ENCODE measurements at places on chromosomes 5 and 9.

DNA sequence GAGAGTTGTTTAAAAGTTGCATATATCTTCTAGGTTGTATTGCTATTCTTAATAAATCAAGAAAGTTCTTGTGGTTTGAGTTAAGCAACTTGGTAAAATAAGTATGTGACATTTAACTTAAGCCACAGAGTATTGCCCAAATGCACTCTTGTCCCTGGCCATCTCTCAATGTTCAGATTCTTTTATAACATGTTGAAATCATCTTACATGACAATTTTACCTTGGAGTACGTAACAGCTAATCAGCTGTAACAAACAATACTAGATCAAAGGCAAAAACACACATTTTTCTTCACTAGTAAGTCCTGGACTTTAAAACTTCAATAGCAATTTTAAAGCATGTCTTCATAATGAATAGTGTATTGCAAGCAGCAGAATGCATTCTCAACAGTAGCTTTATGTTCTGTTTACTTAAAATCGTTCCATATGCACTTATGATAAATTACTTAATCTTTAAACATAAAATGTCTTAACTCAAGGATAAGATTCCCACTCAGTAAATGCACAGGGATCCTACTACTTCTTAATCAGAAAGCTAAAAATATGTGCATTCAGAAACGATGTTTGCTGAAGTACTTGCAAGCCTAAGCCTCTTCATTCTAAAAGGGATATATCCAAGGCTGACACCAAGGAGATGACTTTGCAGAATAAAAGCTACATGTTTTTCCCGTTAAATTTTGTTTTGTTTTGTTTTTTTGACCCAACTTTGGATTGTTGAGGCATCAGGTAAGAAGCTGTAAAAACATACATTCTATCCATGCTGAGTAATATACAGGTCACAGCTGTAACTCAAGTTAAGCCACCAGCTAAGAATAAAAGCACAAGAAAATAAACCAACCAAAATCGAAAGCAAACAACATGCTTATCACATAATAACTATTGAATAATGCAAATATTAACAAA is 86.1 kb upstream of the NFIB start:
- no peak for DNase-seq

DNA sequence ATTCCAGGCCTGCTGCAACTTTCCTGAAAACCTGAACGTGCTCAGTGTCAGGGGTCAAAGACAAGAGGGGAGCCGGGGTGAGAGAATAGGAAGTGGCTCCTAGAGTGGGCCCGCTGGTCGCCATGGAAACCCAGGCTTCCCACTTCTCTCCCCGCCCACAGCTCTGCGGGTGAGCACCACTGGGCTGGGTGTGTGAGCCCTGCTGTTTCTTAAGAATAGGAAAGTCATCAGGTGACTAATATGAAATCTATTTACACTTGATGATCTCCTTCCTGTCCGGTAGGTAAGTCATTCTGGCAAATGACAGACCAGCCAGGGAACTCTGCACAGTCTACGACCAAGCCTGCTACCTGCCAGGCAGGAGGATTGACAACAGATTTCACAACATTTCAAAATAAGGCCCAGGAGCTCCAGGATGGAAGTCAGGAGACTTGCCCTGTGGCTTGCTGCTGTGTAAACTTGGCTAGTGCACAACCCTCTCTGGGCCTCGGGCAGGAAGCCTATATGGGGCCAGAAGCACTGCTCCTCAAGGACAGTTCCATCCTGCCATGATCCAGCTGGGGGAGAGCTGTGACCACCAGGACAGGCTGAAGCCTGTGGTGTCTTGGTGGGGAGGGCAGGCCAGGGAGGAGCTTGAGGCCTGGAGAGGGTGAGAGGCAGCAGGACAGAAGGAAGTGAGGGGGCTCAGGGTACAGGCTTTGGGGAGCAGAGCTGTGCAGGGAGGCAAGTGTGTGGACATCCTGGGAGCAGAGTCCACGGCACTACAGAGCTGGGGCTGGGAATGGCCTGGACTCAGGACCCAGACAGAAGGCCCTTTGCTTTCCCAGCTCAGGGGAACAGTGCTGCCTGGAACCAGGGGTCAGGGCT is 60.6 kb downstream of the SHB start:
- peak; percentile 99 for DNase-seq

DNA sequence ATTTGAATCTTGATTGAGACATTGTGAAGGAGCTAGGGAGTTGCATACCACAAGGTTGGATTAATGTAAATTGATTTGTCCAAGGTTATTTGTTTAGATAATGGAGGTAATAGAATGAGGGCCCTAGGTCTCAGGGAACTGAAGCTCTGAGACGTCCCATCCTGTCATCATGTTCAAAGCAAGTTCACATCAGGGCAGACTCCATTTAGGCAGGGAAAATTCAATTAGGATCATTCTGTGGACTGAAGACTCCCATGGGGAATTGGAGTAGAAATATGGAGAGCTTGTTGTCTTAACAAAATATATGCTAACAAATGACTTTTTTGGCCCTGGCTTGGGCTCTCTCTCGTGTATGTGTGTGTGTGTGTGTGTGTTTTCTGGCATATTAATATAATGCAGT is 722.0 kb upstream of the ADAMTS16 start:
- no peak for DNase-seq

- peak; percentile 86 for DNase-seq
These were observed 39.3 kb upstream of the RAD23B start for GRCh38 chr9:107243742-107244141.

DNA sequence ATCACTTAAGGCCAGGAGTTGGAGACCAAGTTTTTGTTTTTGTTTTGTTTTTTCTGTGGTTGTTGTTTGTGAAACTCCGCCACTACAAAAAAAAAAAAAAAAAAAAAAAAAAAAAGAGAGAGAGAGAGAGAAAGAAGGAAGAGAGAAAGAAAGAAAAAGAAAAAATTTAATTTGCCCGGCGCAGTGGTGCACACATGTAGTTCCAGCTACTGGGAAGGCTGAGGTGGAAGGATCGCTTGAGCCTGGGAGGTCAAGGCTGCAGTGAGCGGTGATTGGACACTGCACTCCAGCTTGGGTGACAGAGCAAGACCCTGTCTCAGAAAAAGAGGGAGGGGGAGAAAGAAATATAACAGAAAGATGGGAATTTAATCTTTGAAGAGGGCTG is 902 bp downstream of the THG1L start:
- no peak for DNase-seq

- DNase-seq = peak; percentile 39
These were observed 11.5 kb upstream of the ANKRD55 start for GRCh38 chr5:56244627-56245026.

GRCh38 chr5:113039934-113040285 is 63.3 kb downstream of the DCP2 start:
- DNase-seq = no peak

DNA sequence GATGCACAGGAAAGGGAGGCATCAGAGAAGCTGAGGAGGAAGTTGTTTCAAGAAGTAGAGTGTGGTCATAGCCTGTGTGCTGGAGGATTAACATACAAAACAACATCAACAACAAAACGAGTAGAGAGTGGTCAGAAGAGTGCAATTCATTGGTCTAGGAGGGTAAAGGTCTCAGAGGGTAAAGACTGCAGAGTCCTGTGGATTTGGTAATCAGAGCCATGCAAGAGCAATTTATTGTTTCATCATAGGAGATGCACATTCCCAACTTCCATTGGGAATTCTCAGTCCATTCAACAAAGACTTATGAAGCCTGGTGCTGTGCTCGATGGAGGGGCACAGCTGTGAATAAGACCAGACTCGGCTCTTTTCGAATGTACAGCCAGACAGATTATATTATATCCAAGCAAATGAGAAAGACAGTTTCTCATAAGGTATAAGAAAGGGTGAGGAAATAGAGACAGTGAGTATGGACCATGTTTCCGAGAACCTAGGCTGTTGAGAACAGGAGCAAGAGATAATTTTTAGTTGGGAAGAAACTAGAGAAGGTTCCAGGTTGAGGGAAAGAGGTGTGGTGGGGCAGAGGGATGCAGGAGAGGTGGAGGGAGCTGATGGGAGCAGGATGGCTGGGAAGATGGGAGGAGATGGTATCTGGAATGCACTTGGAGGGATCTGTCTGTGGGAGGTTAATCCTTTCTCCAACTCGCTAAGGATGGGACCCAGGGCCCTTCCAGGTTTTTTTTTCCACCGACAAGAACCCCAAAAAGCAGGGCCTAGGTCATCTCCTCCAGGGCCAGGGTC is 7.9 kb upstream of the MYORG start:
- no peak for DNase-seq

DNA sequence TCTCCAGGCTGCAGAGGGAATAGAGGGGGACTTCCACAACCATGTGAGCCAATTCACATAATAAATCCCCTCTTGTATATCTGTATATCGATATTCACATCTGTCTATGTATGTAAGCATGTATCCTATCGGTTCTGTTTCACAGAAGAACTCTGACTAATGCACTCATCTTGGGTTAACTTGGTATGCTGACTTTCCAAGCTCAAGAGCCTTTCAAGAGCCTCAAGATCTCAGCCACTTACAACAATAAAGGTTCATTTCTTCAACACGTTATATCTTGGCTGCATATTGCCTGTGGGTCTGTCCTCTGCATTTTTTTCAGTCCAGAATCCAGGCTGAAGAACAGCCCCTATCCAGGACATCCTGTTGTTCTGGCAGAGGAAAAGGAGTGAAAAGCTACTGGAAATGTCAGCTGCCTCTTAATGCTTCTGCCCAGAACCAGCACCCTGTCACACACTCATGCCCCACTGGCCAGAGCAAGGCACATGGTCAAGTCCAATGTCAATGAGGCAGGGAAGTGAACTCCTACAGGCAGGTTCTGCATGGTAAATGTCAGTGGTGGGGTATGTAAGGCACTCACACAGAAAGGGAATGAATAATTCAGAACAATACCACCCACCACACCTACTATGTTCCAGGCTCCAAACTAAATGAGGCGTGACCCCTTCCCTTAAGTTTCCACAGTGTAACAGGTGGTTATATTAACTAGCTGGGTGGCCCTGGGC is 91.6 kb upstream of the ICE1 start:
- DNase-seq = no peak

DNA sequence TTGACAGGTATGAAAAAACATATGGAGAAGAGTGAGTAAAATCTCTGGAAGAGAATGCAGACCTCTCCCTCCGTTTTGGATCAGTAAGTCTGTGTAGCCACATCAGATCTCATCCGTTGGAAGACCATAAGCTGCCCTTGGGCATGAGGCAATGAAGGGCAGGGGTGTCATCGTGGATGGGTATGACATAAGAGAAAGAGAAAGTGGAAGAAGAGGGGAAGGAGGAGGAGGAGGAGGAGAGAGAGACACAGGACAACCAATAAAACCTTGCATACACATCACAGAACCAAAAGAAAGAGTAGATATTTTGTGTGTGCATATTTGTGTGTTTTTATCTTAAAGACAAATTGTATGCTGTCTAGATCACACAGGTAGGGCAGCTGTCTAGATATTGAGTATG is 50.7 kb downstream of the PRRC1 start:
- DNase-seq = no peak

DNA sequence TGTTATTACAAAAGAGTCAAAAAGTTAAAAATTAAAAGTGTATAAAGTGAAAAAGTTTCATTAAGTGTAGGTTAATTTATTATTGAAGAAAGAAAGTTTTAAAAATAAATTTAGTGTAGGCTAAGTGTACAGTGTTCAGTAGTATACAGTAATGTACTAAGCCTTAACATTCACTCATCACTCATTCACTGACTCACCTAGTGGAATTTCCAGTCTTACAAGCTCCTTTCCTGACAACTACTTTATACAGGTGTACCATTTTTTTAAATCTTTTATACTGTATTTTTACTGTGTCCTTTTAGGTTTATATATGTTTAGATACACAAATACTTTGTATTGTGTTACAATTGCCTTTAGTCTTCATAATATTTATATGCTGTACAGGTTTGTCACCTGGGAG is 530.2 kb upstream of the FAM174A start:
- DNase-seq = no peak

GRCh38 chr9:98834386-98834785 is 26.9 kb downstream of the GALNT12 start:
- DNase-seq = no peak

GRCh38 chr5:58454025-58454424 is 5.9 kb downstream of the PLK2 start:
- DNase-seq = no peak

- DNase-seq = no peak
These were observed 218.2 kb upstream of the ADAMTSL1 start for GRCh38 chr9:18255747-18256146.

DNA sequence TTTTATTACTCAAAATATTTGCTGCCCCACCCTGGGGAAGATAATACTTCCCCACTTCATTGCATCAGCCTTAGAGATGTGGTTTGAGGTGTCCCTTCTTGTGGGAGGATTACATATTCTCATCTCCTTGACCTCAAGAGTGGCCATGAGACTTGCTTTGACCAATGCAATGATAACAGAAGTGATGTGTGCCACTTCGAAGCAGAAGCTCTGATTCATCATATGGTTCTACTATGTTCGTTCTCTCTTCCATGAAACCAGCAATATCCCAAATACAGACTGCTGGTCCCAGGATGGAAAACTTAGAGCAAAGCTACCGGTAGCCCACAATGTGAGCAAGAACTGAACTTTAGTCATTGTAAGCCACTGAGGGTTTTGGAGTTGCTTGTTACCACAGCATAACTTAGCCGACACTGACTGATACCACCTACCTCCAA is 92.0 kb downstream of the THBS4 start:
- DNase-seq = peak; percentile 4

DNA sequence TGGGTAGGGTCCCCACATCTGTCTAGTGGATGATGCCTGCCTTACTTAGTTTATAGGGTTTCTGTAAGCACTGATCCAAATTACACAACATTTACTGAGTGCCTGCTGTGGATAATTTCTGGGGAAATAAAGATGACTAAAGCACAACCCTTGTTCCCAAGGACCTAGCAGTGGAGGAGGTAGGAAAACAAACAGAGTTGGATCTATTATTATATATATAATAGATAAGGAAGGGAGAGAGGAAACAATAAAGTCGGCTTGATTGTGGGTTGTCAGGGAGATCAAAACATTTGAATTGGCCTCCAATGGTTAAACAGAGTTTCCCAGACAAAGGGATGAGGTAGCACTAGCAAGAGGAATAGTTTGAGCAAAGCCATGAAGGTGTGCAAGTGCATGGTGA is 14.0 kb downstream of the IL33 start:
- DNase-seq = no peak

- no peak for DNase-seq
These were observed 60.3 kb downstream of the NR6A1 start for GRCh38 chr9:124710766-124711165.

DNA sequence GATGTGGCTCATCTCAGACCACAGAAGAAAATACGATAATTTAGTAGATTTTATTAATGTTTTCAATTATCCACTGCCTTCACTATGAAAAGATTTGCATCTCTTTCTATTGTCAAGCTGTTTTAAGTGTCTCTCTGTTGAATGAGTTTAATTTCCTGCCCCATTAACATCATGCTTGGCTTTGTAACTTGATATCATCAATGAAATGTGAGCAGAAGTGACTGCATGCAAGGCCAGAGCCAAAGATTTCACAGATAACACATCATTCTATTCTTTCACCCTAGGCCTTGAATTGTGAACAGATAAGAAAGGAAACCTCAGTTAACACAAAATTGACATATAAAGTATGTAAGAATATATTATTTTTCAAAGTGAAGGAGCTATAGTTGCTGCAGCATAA is 986.4 kb upstream of the CDH18 start:
- peak; percentile 2 for DNase-seq

- DNase-seq = peak; percentile 38
These were observed 12.4 kb downstream of the CDC37L1 start for GRCh38 chr9:4691795-4692194.

Measured in ELR (cell line).